ENCODE measurements at places on chromosomes 7 and 10.

- DNase-seq, result no peak
Observed at GRCh38 chr10:126372396-126372795, 15.9 kb downstream of the ADAM12 start.

- no peak for DNase-seq
Observed at GRCh38 chr10:36236931-36237330, 594.8 kb upstream of the FZD8 start.

GRCh38 chr10:119652361-119652730 lies 1.2 kb downstream of the BAG3 start:
- peak; percentile 83 for DNase-seq

DNA sequence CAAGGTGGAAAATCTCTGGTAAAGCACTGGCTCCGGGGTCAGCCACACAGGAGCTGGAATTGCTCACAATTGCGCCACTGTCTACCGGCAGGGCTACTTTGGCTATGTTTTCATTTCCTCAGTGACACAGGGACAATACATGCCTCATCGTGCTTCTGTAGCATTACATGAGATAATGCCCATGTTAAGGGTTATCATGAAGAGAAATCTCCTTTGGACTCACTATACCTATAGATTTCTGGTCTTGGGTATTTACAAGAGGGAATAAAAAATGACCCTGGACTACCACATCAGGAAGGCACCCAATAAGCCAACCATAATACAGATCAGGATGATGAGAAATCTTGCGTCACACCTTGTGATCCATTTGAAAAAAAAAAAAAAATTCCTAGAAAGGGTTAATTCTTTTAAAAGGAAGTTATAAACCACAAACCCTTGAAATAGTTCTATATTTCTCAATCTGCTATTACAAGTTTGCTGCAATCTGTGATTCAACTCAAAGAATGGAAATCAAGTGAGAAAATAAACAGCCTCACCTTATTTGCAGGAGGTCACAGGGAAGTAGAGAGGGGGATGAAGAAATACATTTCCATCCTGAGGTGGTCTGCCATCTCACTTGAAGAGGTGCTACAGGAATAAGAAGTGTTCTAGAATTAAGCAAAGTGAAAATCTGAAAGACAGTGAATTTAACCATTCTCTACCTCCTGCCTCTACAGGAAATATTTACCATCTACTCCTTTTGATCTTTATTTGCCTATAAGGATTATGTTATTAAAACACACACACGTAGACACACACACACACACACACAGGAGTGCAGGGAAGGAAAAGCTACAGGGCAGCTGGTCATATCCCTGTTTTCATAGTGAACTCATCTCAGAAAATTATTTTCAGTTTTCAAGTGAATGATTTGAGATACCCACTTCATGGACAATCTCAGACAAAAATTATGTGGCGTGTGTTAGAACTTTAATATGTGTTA lies 231.3 kb upstream of the CELF2 start:
- DNase-seq, result peak; percentile 64

DNA sequence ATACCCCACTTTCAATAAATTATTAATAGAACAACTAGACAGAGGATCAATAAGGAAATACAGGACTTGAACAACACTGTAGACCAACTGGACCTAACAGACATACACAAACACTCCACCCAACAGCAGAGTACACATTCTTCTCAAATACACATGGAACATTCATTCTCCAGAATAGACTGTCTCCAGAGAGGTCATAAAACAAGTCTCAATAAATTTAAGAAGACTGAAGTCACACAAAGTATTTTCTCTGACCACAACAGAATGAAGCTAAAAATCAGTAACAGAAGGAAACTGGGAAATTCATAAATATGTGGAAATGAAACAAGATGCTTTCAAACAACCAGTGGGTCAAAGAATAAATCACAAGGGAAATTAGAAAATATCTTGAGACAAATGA lies 119.8 kb downstream of the SMURF1 start:
- no peak for DNase-seq

- DNase-seq, result no peak
Observed at GRCh38 chr10:86109421-86109820, 257.2 kb downstream of the GRID1 start.

DNA sequence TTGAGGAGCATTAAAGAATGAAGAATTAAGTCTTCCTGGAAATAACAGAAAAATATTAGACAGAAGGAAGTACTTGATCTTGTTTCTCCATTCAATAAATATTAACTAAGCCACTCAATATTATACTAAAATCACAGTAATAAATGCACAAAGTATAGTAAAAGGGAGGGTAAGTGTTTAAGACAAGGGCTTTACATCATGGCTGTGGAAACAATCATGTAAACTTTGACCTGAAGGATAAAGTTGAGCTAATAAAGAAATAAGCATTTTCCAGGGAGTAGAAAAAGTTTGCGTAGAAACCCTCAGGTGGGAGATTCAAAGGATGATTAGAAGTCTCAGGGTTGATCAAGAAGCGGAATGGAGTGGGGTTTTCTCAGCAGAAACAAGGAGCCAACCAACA lies 78.2 kb downstream of the SEMA3C start:
- DNase-seq, result no peak

GRCh38 chr10:125009661-125010161 lies 67.8 kb downstream of the ZRANB1 start:
- no peak for DNase-seq

DNA sequence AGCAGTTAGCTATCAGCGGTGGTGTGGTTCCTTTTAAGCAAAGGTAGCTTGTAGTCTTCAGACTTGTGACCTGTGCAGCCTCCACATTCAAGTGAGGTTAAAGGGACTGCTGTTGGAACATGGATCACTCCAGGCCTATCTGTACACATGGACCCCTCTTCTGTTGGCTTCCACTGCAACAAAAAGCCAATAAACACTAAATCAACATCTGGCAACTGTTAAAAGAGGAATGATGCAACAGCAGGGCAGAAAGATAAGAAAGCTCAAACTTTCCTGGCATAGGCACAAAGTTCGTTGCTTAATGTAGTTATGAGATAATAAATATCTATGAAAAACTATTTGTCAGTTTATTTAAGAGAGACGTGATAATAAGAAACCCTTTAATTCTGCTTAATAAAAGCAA lies 4.0 kb upstream of the MINPP1 start:
- DNase-seq, result peak; percentile 16

All from fibroblast of lung (primary cell).